Stimulated activated CD8-positive, alpha-beta memory T cell treated with anti-CD3 and anti-CD28 coated beads, Interleukin-4, amount 100 ng/mL, for 1 hour (primary cell): ENCODE measurements at places on chromosomes 6 and 20.

DNA sequence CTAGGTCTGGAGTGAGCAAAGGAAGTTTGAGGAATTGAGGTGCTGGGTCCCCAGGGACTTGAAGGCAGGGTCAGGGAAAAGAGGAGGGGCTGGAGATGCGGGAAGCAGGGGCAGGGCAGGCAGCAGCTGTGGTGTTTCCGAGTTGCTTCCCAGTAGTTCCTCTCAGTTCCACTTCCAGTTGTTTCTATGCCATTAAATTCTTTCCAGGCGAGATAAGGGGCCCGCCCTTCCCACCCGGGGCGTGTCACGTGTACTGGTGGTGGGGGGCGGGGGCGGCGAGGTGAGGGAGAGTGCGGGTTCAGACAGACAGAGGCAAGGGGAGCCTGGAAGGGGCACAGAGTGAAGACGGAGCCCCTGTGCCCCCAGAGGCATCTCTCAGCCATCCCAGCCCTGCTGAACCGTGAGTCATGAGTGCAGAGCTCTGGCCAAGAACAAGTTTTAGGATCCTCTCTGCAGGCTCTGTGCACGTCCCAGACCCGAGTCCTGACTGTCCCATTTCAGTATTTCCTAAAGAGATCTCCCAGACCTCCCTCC lies 977 bp downstream of the TNXB start:
- DNase-seq, result no peak

DNA sequence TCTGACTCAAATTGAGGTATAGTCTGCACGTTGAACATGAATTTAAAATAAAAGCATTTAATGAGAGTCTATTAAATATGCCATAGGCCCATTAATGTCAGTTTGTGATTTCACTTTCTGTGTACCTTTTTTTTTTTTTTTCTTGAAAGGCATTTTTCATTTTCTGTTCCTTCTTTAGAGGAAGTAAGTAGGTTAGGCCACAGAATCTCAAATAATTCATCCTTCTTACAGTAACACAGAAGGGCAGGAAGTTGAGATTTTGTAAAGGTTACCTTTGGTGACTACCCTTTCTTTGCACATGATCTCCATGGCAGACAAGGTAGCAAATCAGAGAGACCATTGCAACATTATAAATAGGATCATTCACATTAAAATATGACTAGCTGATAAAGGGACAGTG lies 9.6 kb downstream of the L3MBTL3 start:
- no peak for DNase-seq

GRCh38 chr6:7656355-7656754 lies 66.4 kb downstream of the SNRNP48 start:
- DNase-seq, result no peak

- no peak for DNase-seq
Observed at GRCh38 chr6:2921520-2922115, 18.5 kb upstream of the SERPINB9 start.

DNA sequence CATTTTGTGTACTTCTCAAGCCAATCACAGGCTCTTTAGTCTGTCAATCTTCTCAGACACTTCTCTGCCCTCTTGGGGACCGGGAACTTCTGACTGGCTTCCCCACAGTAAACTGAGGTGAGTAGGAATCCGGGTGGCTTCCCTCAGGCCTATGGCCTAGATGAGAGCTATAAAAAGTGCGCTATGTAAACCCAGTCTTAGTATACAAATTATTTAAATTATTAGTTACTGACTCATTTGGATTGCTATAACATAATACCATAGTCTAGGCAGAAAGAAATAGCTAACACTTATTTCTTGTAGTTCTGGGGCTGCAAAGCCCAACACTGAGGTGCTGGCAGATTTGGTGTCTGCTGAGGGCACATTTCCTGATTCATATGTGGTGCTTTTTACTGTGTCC lies 109.2 kb upstream of the MCHR2 start:
- no peak for DNase-seq

GRCh38 chr20:44731657-44732056 lies 14.0 kb upstream of the KCNK15 start:
- DNase-seq, result no peak

GRCh38 chr20:48278961-48279481 lies 493.7 kb upstream of the SULF2 start:
- DNase-seq, result no peak

DNA sequence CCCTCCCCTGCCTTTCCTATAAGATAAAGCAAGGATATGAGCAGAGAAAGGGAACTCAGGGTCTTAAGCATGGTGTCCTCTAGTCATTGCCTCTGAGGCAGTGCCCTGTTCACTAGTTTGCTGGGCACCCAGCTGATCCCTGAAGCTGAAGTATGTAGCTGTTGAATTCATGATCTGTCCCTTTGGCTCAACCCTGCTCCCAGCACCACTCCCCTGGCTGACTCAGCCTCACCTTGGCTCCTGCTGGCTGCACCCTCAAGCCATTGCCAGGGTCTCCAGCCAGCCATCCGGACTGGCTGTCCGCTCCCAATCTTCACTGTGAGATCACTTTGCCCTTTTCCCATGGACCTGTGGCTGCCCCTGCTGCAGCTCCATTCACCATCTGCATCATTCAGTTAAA lies 25.9 kb upstream of the UST start:
- DNase-seq, result no peak

DNA sequence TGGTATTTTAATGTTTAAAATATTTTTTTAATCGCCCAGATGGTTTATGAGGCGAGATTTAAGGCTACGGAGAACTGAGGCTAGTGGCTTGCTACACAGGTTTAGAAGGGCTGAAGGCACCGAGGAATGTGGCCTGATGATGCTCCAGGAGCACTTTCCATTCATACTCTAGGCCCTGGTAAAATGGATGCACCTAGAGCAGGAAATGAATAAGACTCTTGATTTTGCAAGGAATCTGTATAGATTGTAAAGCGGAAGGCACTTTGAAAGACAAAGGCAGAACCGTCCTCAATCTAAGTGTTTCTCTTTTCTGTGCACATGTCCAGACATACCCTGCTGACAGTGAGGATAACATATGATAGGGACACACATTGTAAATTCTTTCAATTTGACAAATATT lies 30.1 kb downstream of the POU3F2 start:
- no peak for DNase-seq

GRCh38 chr6:71420693-71421328 lies 132.2 kb downstream of the OGFRL1 start:
- DNase-seq, result no peak

- DNase-seq, result no peak
Observed at GRCh38 chr20:55693641-55694040, 311.7 kb downstream of the CBLN4 start.

GRCh38 chr20:42961771-42962170 lies 227.9 kb downstream of the PTPRT start:
- no peak for DNase-seq

GRCh38 chr6:91476000-91476399 lies 889.1 kb upstream of the MAP3K7 start:
- DNase-seq, result no peak
